ENCODE measurements at places on chromosomes 4 and X.
A peak's percentile ranks its signal among the peaks of the same experiment; 100 is the strongest.

GRCh38 chr4:80897537-80898303 lies 132.8 kb upstream of the BMP3 start:
- no peak for DNase-seq

DNA sequence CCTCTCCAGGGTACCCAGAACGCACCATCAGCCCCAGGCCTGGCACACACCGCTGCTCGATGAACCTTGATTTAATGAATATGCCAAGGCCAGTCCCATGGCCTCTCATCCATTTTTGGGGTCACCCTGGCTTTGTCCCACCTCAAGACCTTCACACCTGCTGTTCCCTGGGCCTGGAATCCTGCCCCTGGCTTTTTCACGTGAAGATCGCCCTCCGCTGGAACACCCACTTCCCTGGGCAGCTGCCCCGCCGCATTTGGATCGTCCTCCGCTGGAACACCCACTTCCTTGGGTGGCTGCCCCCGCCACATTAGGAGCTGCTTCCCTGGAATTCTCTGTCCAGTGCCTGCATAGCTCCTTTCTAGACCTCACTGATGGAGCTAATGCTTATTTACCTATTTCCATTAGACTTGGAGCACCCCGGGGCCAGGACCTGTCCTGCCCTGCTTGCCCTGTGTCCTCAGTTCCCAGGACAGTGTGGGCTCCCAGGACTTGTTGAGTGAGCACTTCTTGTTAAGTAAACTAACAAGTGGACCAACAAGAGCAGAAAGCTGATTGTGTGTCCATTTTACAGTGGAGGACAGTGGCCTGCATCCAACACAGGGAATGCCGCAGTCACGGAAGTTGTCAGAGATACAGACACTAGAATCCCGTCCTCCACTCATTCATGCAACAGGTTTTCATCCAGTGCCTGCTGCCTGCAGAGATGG lies 12.5 kb downstream of the BLOC1S4 start:
- no peak for DNase-seq

DNA sequence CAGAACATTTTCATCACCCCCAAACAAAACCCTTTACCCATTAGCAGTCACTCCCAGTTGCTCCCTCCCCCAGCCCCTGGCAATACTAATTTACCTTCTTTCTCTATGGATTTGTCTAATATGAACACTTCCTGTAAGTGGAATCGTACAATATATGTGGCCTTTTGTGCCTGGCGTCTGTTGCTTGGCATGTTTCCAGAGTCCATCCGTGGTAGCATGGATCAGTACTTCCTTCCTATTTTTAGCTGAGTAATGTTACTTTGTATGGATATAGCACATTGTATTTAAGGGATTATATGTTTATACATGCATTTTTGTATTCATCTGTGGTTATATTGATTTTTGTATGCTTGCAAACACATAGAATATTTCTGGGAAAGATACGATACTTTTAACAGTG lies 48.2 kb downstream of the PPEF1 start:
- DNase-seq, result no peak

GRCh38 chr4:110310795-110311194 lies 112.4 kb upstream of the ELOVL6 start:
- DNase-seq, result no peak

- no peak for DNase-seq
Measured at GRCh38 chr4:148057516-148057915, 325.6 kb downstream of the ARHGAP10 start.

GRCh38 chrX:16067886-16068515 lies 55.4 kb upstream of the GRPR start:
- DNase-seq, result no peak

DNA sequence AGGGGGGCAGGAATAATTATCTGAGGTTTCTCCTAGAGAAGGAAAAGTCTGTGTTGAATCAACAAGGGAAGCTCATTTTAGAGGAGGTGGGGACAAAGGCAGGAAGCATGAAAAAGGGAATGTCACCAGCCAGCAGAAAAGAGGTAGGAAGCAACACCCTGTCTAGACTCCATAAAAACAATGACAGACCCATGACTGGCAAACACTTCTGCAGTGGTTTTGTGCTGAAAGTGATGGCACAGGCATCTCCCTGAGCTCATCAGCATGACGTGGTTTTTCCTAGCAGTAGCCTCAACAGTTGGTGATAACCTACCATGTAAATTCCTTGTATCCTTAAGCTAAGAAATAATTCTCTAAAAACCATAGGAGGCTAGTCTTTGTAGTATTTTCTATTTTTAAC lies 110.7 kb upstream of the GALNT7 start:
- DNase-seq, result no peak

DNA sequence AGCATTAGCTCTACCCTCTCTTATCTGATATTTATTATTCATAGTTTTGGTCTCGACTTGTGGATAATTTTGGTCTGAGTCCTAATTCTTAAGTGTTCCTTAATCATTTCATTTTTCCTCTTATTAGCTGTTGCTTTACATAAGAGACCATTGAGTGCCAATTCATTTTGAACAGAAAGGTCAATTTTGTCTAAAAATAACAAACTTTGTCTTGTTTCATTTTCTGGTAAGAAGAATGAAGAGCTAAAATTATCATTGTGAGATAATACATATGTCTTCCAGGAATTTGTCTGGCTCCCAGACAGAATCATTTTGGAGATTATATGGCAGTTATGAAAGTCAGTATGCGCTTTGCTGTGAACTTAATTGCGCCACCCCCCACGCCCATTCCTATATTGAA lies 1471.8 kb downstream of the PCDH7 start:
- DNase-seq, result no peak

DNA sequence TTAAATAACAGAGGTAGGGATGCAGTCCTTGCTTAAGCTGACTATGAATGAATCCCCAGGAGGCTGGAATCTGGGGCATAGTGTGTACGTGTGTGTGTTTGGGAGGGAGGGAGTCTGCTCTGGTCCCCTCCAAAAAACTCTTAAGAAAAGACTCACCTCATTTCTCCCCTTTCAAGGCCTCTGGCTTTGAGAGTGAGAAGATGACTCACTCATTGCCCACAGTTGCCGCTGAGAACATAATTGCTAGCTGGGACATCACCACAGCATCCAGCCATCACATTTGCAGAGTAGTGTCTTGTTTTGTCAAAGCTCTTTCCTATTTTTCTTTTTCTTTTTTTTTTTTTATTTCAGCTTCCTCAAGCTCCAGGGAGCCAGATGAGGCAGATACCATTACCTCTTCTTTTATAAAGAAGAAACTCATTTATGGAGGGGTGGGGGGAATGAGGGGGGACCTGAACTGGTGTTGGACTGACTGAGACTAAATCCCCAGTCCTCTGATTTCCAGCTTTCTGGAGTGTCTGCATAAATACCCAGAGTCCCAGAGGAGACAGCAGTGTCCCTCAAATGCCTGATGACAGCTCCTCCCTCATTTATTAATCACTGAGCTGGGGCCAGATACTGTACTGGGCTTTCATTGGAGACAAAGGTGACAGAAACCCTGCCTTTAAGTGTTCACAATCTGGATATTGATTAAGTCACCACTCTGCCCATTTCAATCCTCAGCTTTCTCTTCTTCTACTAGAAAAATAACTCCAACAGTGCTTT lies 61.9 kb upstream of the LAS1L start:
- peak; percentile 62 for DNase-seq

GRCh38 chrX:113287761-113288160 lies 447.1 kb upstream of the AMOT start:
- DNase-seq, result no peak

GRCh38 chrX:85052636-85053343 lies 49.1 kb downstream of the APOOL start:
- DNase-seq, result peak; percentile 86

DNA sequence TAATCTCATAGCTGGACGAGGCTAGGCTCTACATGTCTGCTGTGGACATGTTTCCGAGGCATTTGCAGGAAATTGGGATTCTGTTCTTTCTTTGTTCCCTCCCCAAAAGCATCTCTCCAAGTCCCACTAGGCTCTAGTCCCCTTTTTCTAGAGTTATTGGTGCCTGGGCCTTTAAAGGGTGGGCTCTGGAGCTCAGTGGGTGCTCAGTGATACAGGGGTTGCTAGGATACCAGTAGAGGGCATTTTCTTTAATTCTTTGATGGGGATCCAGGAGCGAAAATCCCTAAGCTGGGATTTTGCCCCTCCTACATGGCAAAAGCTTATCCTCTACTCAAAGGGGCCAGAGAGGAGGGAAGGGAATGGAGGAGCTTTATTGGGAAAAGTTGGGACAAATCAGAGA lies 34.2 kb downstream of the ARHGEF9 start:
- DNase-seq, result no peak

- DNase-seq, result no peak
Measured at GRCh38 chr4:18012134-18012806, 9.3 kb downstream of the LCORL start.

GRCh38 chrX:138711399-138712347 lies at the start of gene FGF13:
TSS of gene FGF13 (minus strand) at chrX:138711717. CDS start at chrX:138711003, 714 bp downstream.
- DNase-seq, result peak; percentile 1

GRCh38 chrX:48896611-48897011 lies 957 bp downstream of the TIMM17B start:
- DNase-seq, result peak; percentile 24

DNA sequence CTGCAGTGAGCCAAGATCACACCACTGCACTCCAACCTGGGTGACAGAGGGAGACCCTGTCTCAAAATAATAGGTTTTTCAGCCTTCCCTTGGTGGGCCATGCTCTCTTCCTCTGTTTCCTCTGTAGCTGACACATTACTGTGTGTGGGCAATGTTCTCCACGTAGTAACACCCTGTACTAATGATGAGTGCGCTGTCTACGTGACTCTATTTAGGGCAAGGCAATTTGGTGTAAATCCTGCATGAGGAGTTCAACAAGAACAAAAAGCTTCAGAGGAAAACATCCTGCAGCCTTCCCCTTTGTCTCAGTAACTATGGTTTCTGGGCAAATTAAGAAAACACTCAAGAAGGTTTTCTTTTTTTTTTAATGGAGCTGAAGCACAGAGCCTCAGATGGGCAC lies 24.4 kb upstream of the JAKMIP1 start:
- no peak for DNase-seq

GRCh38 chr4:1797861-1798579 lies 4.9 kb downstream of the FGFR3 start:
- DNase-seq, result no peak

GRCh38 chr4:165476214-165477098 lies 97.6 kb downstream of the CPE start:
- peak; percentile 40 for DNase-seq

DNA sequence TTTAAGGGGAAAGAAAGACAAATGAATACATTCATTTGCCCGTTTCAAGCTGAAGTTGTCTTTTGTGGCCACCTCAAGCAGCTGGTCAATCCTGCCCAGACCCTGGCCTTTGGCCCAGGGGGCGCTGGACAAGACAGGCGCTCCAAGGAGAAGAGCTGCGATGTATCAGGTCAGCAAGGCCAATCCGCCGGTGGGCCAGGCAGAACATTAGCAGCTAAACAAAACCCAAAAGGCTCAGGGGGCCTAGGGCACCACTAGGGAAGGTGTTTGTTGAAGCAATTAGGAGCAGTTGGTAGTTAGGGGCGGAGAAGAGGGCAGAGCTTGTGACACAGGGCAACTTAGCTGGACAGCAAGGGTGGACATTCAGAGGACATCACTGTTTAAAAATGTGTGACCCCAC lies 60.8 kb upstream of the TMEM33 start:
- DNase-seq, result no peak

DNA sequence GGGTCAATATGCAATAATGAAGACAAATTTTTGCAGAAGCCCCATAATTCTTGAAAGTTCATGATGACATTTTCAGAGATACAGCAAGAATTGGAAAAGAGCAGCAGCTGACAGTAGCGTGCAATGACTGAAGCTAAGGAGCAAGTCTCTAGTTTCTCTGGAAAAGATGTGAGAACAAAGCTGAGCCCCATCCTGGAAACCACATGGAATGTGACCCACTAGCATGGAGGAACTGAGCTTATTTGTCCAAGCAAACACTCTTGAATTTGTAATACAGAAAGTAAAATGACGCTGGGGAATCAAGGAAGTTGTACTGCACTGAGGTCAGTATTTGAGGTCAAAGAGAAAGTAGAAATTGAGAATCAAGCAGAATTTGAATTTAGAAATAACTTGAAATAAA lies 1447.2 kb downstream of the FSTL5 start:
- DNase-seq, result no peak

GRCh38 chrX:149453030-149453429 lies 52.1 kb downstream of the IDS start:
- DNase-seq, result peak; percentile 25

- no peak for DNase-seq
Measured at GRCh38 chrX:69614886-69615285, 1.0 kb upstream of the EDA start.

- no peak for DNase-seq
Measured at GRCh38 chr4:101160792-101161592, 186.3 kb downstream of the PPP3CA start.

- no peak for DNase-seq
Measured at GRCh38 chr4:72994670-72995069, 74.8 kb downstream of the COX18 start.

DNA sequence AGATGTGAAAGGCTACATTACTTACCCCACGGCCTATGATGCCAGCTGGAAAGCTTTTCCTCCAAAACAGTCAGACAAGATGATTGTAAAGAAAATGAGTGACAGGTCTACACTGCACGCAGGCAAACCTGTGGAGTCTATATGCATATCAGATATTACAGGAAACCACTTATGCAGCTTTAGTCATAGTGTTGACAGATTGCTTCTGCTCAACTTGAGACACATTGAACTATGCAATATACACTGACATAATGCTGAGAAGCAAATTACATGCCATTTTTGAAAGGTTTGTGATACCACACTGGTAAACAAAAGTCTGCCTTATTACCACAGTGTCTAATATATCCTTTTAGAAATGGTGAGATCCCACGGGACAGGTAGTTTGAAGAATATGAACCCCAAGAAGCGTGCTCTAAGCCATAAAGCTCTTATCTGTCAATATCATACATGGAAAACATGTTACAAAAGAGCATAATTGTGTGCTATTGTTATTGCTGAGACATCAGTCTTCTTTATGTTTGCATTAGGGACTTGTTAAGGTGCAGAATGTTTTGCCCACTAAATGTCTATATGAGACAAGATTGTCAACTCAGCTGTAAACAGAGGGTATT lies 1835.8 kb upstream of the TENM3 start:
- no peak for DNase-seq

DNA sequence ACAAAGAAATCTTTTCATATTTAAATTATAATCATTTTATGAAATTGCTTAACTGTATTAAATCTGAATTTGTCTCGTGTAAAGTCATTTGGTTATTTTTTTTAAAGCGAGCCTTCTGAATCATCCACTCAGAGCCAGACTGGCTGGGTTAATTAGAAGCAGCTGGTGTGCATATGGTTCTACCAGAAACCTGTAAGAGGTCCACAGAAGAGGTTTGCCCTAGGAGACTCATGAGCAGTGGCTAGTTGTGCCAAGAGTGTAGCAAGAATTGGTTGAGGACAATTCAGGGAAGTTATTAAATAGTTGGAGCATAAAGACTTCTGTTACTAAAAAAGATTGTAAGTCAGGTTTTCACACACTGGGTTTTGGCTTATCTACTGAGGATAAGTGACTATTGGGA lies 267.4 kb downstream of the IL1RAPL2 start:
- no peak for DNase-seq

- peak; percentile 9 for DNase-seq
Measured at GRCh38 chr4:28921886-28922285, 1798.3 kb upstream of the PCDH7 start.

Data from iris pigment epithelial cell (primary cell).